Hepatocyte (in vitro differentiated cells): ENCODE measurements at places on chromosomes 7 and 10. TPM values are rescaled to one million over a fixed set of nuclear protein-coding genes. Genes with fewer than 3 reads are reported as not detected.

GRCh38 chr7:68321776-68322496 is 1276.3 kb upstream of the AUTS2 start:
- no peak for DNase-seq

DNA sequence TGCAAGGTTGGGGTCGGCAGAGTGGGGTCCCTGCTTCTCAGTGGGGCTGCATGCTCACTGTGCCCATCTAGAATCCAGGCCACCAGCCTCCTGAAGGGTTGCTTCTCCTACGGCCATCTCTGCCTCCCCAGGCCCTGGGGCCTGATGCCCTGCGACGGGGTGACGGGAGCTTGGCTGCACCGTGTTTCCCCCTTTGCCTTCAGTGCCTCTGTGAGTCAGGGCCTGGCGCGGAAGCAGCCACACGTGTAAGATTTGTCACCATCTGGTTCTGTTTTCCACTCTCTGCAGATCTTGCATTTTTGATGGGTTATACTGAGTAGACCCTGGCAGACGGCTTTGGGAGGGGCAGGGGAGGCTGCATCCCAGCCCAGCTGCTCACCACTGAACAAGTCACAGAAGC is 7.2 kb downstream of the ADAMTS14 start:
- DNase-seq, result peak; percentile 37

DNA sequence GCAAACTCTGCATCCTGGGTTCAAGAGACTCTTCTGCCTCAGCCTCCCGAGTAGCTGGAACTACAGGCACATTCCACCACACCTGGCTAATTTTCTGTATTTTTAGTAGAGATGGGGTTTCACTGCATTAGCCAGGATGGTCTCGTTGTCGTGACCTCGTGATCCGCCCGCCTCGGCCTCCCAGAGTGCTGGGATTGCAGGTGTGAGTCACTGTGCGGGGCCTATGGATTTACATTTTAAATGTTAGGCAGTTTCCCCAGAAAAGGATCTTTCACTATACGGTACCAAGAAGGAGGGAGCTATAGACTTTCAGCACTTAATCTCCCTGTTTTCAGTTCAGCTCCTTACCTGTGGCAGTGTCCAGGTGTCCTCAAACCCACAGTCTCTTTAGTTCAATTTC is 50.8 kb downstream of the SIRT1 start:
- no peak for DNase-seq

DNA sequence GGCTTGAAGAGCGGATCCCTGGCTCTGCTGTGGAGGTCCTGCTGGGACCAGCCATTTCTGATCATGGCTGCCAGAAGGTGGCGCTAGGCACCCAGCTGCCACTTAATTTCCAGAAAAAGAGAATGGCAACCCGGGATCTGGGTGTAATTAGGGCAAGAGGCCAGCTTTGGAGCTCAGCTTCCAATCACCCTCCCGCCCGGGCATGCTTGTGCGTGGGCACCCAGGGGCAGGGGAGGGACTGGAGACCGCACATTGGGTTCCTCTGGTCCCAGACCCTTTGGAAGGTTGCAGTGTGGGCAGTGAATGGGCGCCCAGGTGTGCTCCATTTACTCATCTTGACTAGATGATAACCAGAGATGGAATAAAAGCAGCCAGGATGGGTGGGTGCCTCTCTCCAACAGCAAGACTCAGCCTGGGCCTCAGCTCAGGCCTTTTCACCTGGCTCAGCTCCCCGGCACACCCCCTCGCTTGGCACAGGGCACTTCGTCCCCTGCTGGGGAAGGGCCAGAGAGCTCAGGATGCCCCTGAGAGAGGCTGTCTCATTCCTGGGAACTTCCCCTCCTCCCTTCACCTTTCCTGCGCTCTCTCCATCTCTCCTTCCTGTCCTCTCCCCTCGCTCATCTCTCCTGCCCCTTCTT is 14.7 kb downstream of the FAM241B start:
- peak; percentile 83 for DNase-seq

- DNase-seq, result no peak
Measured at GRCh38 chr10:6603142-6604125, 23.4 kb upstream of the PRKCQ start.

- no peak for DNase-seq
Measured at GRCh38 chr7:90251304-90251635, 6.3 kb downstream of the CFAP69 start.

DNA sequence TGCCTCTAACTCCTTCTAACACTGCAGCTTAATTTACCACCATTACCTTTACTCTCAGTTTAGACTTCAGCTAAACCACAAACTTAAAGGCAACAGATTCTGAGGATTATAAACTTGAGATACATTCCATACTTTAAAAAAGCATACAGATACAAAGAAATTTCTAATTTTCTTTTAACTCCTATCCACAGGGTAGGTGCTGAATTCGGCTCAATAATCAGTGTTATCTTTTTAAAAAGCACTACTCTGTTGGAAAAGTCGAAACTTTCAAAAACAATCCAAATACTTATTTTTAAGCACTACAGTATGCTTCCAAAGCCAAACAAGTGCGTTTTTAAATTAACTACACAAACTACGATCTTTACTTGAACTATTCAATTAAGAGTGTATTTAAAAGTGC is 1.0 kb downstream of the SMNDC1 start:
- DNase-seq, result no peak

MET gene
- 29.3 and 35.7 TPM in 2 replicates for total RNA-seq

DNA sequence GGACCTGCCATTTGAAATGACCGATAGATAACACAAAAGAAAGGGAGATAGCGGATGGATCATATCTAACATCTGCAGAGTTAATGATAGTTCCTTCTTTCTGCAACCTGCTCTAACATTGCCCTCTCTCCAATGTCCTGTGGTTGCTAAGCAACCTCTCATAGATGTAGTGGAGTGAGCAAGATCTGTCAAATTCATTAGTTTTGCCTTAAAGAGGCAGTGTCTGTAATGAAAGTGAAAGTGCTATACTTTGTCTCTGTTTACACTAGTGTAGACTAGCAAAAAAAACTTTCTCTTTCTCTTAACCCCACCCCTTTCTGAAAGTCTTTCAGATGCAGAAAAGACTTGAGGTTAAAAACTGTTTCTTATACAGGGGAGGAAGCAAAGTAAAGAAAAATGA is 1196.9 kb downstream of the SORCS3 start:
- peak; percentile 20 for DNase-seq

DNA sequence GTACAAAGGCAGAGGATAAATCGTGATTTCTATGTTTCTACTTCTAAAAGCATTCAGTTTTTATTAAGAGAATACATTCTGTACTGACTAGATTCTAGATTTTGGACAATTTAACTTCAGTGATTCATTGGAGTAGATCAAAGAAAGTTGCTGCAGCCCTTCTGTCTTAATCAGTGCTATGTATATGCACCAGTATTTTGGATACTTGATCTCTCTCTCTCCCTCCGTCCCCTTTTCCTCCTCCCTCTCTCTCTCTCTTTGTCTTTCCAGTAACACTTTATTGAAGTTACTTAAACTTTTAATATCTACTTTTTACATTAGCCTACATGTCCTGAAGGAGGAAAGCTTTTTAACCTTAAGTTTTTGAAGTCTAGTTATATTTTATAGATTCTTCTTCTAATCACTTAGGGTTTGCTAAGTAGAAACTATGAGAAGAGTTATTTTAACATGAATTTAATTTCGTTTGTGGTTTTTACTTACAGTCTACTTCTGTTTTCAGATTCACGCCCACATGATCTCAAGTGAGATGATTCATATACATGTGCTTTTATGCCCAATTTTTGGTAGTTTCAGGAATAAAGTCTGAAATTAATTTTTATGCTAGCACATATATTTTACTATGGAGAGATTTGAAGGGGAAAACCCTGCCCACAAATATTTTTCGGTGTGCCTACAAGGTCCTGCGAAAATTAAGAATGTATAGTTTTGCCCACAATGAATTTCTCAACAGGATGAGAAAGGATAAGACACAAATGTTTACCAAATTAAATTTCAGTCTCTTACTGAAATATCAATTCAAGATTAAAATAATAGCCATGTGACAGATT is 9.1 kb downstream of the MDFIC start:
- DNase-seq, result no peak

GRCh38 chr10:173741-174140 is 38.5 kb downstream of the ZMYND11 start:
- no peak for DNase-seq

DNA sequence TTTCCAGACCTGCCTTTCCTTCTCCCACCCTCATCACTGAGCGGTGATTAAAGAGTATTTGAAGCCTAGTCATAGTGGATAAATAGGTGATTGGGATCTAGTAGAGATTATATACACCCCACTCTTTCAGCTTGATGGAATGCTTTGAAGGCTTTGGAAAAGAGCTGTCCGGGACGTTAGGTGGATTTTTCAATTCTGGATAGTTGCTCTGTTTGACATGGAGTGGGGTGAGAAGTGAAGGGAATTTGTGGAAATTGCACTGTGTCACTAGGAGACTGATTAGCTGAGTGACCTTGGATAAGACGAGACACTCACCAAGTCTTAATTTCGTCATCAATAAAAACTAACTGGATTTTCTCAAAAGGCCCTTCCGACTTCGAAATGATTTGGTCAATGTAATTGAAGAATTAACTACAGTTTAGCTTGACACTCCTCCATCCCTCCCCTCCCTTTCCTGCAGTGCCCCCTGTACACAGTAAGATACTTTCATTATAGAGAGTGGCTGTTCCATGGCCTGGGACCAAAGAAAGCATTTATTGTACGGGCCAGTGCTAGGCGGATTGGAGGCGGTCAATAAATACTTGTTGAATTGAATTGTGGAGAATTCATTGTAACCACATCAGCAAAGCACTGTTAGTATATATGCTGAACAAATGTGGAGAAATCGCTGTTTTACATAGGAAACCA is 962 bp downstream of the ZKSCAN1 start:
- DNase-seq, result peak; percentile 24

GRCh38 chr7:70340236-70340635 is 742.0 kb downstream of the AUTS2 start:
- no peak for DNase-seq

ANKRD1 gene
- 99.9 and 105 TPM in 2 replicates for total RNA-seq

SP4 gene
- total RNA-seq, result 7.5 and 8.0 TPM in 2 replicates

KNDC1 gene
- 3.8 and 13.4 TPM in 2 replicates for total RNA-seq

- no peak for DNase-seq
Measured at GRCh38 chr10:118118716-118119115, 72.0 kb upstream of the RAB11FIP2 start.

OR6B1 gene
- total RNA-seq, result not detected in 2 replicates

- no peak for DNase-seq
Measured at GRCh38 chr7:2553831-2554581, 1.3 kb downstream of the BRAT1 start.

- DNase-seq, result peak; percentile 87
Measured at GRCh38 chr10:124588736-124589490, 127.3 kb downstream of the LHPP start.

MINDY4 gene
- total RNA-seq, result 3.1 and 6.3 TPM in 2 replicates

GRCh38 chr10:104120903-104121484 is 977 bp upstream of the SFR1 start:
- peak; percentile 96 for DNase-seq

GRCh38 chr10:119642556-119643111 is 8.5 kb upstream of the BAG3 start:
- DNase-seq, result no peak

AMZ1 gene
- not detected in 2 replicates for total RNA-seq

DNA sequence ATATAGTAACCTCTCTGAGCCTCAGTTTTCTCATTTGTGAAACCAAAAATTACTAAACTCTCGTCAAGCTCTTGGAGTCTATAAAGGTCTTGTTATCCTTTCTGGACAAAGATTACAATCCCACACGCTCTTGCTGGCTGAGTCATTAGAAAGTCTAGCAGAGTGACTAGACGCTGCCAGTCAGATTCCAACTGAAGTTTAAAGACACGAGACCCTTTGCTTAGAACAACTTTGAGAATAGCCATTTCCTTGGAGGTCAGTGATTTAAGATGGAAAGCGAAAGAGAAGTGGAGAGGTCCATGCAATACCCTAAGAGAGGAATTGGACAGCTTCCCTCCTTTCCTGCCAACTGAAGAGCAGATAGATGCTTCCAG is 119.5 kb downstream of the APBB1IP start:
- DNase-seq, result no peak

FAM25C gene
- not detected in 2 replicates for total RNA-seq

GRCh38 chr7:79912213-79912633 is 222.4 kb upstream of the GNAI1 start:
- no peak for DNase-seq

GRCh38 chr7:99644431-99644830 is 27.7 kb downstream of the ZSCAN25 start:
- DNase-seq, result no peak

GRCh38 chr7:24883622-24884013 is 96.4 kb downstream of the OSBPL3 start:
- no peak for DNase-seq

DNA sequence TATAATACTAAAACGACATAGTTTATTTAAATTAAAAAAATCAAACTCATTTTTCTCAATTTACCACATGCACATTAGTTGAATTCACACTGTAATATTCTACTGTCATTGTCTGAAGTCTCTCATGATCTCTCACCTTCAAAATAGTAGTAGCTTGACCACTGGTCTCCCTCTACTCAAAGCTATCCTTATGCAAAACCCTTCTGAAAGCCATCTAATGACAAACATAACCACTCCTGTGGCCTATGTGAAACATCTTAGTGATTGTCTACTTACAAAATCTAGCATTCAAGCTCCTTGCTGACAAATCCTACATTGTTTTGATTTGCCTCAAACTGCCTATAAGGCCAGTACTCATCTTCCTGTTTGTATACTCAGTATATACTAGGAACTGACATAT is 606.0 kb upstream of the GHITM start:
- no peak for DNase-seq

SORCS3 gene
- 0.80 and 1.2 TPM in 2 replicates for total RNA-seq

DNA sequence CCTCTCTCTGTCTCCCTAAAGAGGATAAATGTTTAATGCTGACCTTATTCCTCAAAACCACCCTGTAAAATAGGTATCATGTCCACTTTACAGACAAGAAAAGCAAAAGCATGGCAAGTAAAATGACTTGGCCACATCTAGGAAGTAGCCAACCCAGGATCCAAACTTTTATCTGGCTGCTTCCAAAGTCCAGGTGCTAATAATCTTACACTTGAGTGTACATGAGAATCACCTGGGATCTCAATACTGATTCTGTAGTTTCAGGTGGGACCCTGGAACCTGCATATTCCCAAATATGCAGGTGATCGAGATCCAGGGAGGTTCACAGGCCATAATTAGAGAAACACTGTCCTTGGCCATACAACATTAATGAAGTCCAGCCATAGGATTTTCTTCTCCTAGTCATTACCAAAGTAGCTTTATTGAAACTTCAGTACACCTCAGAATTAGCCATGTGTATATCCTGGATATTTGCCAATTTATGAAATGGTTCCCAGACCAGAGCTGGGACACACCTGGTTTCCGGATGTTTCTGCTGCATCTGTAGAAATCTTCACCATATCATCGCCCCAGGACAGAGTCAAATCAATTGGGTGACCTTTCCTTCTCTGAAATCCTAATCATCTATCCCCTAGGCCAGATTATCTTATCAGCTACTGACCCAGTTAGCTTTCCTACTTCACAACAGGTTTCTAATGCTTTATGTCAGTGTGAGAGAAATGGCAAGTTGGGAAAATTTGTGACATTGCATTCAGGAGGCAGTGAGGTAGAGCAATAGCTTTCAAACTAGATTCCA is 119.1 kb upstream of the KMT2E start:
- DNase-seq, result no peak

GRCh38 chr10:122034149-122034756 is 45.3 kb downstream of the TACC2 start:
- peak; percentile 53 for DNase-seq

SPDYE9 gene
- total RNA-seq, result 0.07 TPM in 1 of 2 replicates, not detected in the other
